Peyer's patch (tissue), 4 donors: ENCODE measurements at places on chromosomes 3 and 15. TPM values are rescaled to one million over a fixed set of nuclear protein-coding genes. Genes with fewer than 3 reads are reported as not detected.

The CX3CR1 gene
- total RNA-seq = not detected

DNA sequence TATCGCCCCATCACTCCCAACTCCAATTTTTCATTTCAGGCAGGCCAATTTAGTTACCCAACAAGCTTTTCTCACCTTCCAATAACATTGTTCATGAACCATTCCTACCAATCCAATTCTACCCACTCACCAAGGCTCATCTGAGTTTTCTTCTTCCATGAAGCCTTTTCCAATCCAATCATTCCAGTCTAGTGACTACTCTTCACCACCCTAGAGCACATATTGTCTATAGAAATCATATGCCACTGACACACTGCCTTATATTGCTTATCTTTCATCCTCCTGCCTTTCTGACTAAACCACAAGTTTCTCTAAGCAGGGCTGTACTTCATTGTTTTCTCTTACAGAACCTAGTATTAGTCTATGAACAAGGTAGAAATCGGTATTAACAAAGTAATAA is 11.4 kb downstream of the CCDC14 start:
- DNase-seq = no peak

DNA sequence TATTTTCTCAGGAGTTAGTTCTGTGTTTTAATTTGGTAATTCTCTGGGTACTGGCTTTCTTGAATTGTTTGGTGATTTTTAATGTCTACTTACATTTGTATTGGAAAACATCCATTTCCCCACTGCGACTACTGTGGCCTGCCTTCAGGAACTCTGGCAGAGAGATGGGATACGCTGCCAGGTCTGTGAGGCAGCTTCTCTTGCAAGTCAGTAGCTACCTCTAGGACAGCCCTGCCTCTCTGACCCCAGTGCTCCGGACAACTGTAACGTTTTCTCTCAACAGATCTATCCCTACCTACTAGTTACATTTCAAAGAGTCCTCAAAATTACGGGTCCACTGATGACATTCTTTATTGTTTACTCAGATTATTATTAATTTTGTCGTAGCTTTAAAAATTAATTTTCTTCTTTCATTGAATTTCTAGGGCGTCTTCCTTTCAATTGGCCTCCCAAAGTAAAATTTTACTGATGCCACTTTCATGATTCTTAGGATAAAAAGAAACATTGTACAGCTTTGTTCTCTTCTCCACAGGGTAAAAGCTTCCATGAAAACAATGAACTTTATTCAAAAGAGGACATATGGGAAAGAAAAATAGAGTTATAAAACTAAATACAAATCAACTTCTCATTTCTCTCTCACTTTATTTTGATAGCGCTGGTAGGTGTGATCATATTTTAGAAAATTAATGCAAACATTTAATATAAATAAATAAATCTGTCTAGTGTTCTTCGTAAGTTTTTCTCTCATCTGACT is 123.2 kb upstream of the GOLGA8J start:
- no peak for DNase-seq

DNA sequence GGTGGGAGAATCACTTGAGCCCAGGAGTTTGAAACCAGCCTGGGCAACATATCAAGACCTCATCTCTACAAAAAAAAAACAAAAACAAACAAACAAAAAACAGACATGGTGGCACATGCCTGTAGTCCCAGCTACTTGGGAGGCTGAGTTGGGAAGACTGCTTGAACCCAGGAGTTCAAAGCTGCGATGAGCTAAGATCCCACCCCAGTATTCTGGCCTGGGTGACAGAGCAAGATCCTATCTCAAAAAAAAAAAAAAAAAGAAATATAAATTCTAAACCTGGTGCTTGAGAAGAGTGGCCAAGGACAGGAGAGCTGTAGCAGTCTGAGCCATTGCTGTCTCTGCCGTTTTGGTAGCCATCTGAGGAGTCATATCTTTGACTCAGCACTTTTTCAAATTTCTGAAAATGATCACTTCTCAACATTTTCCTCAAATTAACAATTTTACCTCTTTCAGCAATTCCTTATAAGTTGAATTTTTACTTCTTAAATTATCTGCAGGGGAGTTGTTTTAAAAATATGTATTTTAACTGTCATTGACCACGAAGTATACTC is 3.6 kb upstream of the DENND4A start:
- no peak for DNase-seq

GRCh38 chr15:81054236-81054635 is 53.5 kb downstream of the TLNRD1 start:
- no peak for DNase-seq

- peak; percentile 56 for DNase-seq
These were observed 40.9 kb upstream of the CCR2 start for GRCh38 chr3:46312991-46313390.

DNA sequence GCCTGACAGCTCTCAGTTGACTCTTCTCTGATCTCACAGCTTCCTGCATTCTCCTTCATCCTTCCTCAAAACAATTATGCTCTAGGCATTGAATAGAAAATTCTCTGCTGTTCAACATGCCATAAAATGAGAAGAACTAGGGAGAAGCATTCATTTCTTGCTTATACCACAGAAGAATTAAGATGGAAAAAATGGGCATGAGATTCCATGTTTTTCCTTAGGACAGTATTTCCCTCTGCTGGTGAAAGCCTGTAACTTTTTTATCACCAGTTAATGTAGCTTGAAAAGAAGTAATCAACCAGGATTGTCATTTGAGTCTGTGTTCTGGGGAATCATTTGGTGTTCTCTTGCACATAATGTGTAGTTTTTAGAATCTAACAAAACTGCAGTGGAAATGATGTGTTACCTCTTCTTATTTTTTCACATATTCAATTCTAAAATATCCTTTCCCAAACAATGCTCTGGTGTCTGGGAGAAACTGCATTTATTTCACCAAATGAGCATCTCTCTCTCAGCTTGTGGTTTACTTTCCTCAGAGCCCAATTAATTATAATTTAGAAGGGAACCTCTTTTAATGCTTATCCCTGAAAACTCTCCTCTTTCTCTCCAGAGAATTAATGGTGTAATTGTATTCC is 92.8 kb upstream of the DCBLD2 start:
- DNase-seq = no peak
